Activated naive CD8-positive, alpha-beta T cell treated with anti-CD3 and anti-CD28 coated beads for 36 hours (primary cell): ENCODE measurements at places on chromosomes 5 and 9. TPM values are rescaled to one million over a fixed set of nuclear protein-coding genes. Genes with fewer than 3 reads are reported as not detected.

- H3K36me3 ChIP-seq = no peaks in the 10 kb centered on the region
- H3K4me1 ChIP-seq = no peaks in the 10 kb centered on the region
- H3K4me3 ChIP-seq = no peak overlapping the region
- no peak overlapping the region for H3K27ac ChIP-seq
- H3K27me3 ChIP-seq = no peaks in the 10 kb centered on the region
- no peak for DNase-seq
Observed at GRCh38 chr9:114051281-114051680, 26.8 kb downstream of the AMBP start.

- H3K4me1 ChIP-seq = peaks cover 5% of the 10 kb centered on the region
- no peak overlapping the region for H3K27ac ChIP-seq
- no peak for DNase-seq
- H3K27me3 ChIP-seq = no peaks in the 10 kb centered on the region
- H3K4me3 ChIP-seq = no peak overlapping the region
Observed at GRCh38 chr9:101626295-101626694, 31.5 kb upstream of the PPP3R2 start.

- DNase-seq = no peak
- H3K27ac ChIP-seq = no peak overlapping the region
- no peaks in the 10 kb centered on the region for H3K36me3 ChIP-seq
- no peaks in the 10 kb centered on the region for H3K27me3 ChIP-seq
- H3K4me3 ChIP-seq = no peak overlapping the region
Observed at GRCh38 chr9:18935541-18935940, 97.5 kb downstream of the SAXO1 start.

GRCh38 chr9:2198956-2199635 lies 183.9 kb downstream of the SMARCA2 start:
- no peak for DNase-seq
- no peak overlapping the region for H3K27ac ChIP-seq
- H3K27me3 ChIP-seq = no peaks in the 10 kb centered on the region
- no peak overlapping the region for H3K4me3 ChIP-seq
- H3K36me3 ChIP-seq = peaks cover 66% of the 10 kb centered on the region

DNA sequence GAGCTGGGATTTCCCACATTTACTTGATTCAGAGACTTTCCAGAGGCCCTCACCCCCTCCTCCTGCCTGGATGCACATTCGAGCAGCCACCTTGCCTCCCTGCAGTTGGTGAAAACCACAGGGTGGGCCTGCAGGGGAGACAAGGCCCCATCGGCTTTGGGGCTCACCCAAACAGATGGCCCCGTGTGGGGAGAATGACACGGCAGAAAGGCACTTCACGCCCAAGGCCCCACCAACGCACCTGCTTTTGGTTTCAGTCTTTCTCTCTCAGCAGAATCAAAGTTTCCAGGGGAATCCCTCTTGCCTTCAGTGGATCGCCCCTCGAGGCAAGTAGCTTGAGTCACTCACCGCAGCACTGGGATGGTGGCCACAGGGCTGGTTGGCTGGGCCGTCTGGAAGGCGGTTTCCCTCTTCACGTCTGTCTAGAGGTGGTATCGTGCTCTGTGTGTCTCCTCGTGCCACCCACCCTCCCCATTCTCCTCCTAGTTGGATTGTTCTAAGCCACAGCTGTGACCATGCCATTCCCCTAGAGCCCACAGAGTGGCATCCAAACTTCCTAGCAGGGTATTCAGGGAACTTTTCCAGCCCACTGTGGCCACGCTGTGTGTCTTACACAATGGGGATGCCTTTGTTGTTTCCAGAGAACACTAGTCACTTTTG lies 31.8 kb downstream of the SEC61B start:
- peaks cover 3% of the 10 kb centered on the region for H3K36me3 ChIP-seq
- peak; percentile 92 for DNase-seq
- peak overlapping the region; percentile 91 for H3K27ac ChIP-seq
- peaks cover 37% of the 10 kb centered on the region for H3K4me1 ChIP-seq
- peaks cover 5% of the 10 kb centered on the region for H3K27me3 ChIP-seq
- peak overlapping the region; percentile 41 for H3K4me3 ChIP-seq

GRCh38 chr5:123371575-123372179 lies 51.5 kb downstream of the CEP120 start:
- H3K36me3 ChIP-seq = peaks cover 17% of the 10 kb centered on the region
- H3K27ac ChIP-seq = no peak overlapping the region
- H3K27me3 ChIP-seq = no peaks in the 10 kb centered on the region
- peak; percentile 3 for DNase-seq
- no peaks in the 10 kb centered on the region for H3K4me1 ChIP-seq

DNA sequence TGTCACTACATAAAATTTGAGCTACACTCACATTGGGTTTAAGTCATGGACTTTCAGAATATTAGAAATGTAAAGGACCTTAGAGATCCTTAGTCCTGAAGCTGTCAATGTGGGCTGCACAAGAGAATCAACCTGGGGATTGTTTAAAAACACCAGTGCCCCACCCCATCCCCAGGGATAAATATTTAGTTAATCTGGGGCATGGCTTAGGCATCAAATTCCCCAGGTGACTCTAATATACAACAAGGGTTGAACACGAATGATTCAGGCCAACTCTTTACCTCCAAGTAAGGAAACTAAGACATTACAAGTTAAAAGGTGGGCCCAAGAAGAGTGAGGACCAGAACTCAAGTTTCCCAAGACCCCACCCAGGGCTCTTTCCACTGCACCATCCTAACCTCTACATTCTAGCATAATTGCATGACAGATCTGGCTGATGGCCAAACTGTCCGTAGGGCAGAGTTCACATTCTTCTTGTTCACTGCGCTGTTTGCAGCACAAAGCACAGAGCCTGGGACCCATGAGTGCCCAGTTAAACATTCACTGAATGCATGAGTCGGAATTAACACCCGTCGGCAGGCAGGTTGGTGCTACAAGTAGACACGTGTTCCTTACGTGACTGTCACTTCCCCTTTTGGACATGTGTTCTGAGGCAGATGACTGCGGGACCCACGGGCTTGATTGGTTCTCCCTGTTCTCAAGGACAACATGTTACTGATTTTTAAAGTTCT lies 25.2 kb downstream of the CYFIP2 start:
- peak; percentile 42 for DNase-seq
- peak overlapping the region; percentile 88 for H3K27ac ChIP-seq
- peaks cover 65% of the 10 kb centered on the region for H3K4me1 ChIP-seq
- no peak overlapping the region for H3K4me3 ChIP-seq

GRCh38 chr5:109467058-109467457 lies 57.3 kb upstream of the PJA2 start:
- no peak overlapping the region for H3K4me3 ChIP-seq
- no peak for DNase-seq

GRCh38 chr5:110297152-110297670 lies 429.3 kb downstream of the TMEM232 start:
- H3K4me1 ChIP-seq = no peaks in the 10 kb centered on the region
- no peak for DNase-seq
- no peaks in the 10 kb centered on the region for H3K27me3 ChIP-seq

- H3K4me3 ChIP-seq = no peak overlapping the region
- H3K36me3 ChIP-seq = no peaks in the 10 kb centered on the region
- peaks cover 11% of the 10 kb centered on the region for H3K27me3 ChIP-seq
- no peak for DNase-seq
Observed at GRCh38 chr5:1765880-1766235, 33.8 kb downstream of the MRPL36 start.

GRCh38 chr5:112784726-112785125 lies 47.0 kb downstream of the APC start:
- H3K27ac ChIP-seq = no peak overlapping the region
- H3K4me3 ChIP-seq = no peak overlapping the region
- no peaks in the 10 kb centered on the region for H3K27me3 ChIP-seq
- H3K36me3 ChIP-seq = peaks cover 5% of the 10 kb centered on the region
- DNase-seq = no peak

- H3K27ac ChIP-seq = peak overlapping the region; percentile 49
- no peaks in the 10 kb centered on the region for H3K27me3 ChIP-seq
Observed at GRCh38 chr9:35829764-35830096, 702 bp downstream of the TMEM8B start.

GRCh38 chr5:148085310-148085709 lies 21.5 kb downstream of the SPINK5 start:
- no peaks in the 10 kb centered on the region for H3K36me3 ChIP-seq
- DNase-seq = no peak
- H3K27me3 ChIP-seq = peaks cover 5% of the 10 kb centered on the region
- H3K4me3 ChIP-seq = no peak overlapping the region
- H3K4me1 ChIP-seq = no peaks in the 10 kb centered on the region

GRCh38 chr5:167916261-167916691 lies 375.2 kb upstream of the WWC1 start:
- H3K36me3 ChIP-seq = no peaks in the 10 kb centered on the region
- no peak overlapping the region for H3K4me3 ChIP-seq
- no peak for DNase-seq
- H3K27me3 ChIP-seq = no peaks in the 10 kb centered on the region

GRCh38 chr5:150016537-150016936 lies 16.0 kb downstream of the HMGXB3 start:
- DNase-seq = no peak
- H3K27me3 ChIP-seq = no peaks in the 10 kb centered on the region
- peaks cover 15% of the 10 kb centered on the region for H3K4me1 ChIP-seq
- H3K36me3 ChIP-seq = peaks cover 71% of the 10 kb centered on the region
- no peak overlapping the region for H3K27ac ChIP-seq

GRCh38 chr9:89926691-89927220 lies 321.9 kb downstream of the GADD45G start:
- H3K27me3 ChIP-seq = no peaks in the 10 kb centered on the region
- H3K36me3 ChIP-seq = no peaks in the 10 kb centered on the region
- H3K4me1 ChIP-seq = peaks cover 24% of the 10 kb centered on the region
- H3K27ac ChIP-seq = no peak overlapping the region

GRCh38 chr5:135326296-135327254 lies 72.5 kb downstream of the MACROH2A1 start:
- H3K27ac ChIP-seq = no peak overlapping the region
- H3K4me1 ChIP-seq = peaks cover 7% of the 10 kb centered on the region
- no peaks in the 10 kb centered on the region for H3K36me3 ChIP-seq
- no peaks in the 10 kb centered on the region for H3K27me3 ChIP-seq

- DNase-seq = no peak
- no peaks in the 10 kb centered on the region for H3K4me1 ChIP-seq
- no peaks in the 10 kb centered on the region for H3K27me3 ChIP-seq
Observed at GRCh38 chr5:66291771-66292170, 147.7 kb downstream of the SREK1 start.

GRCh38 chr9:7791394-7791793 lies 8.2 kb downstream of the DMAC1 start:
- H3K4me3 ChIP-seq = no peak overlapping the region
- peaks cover 17% of the 10 kb centered on the region for H3K4me1 ChIP-seq
- no peak for DNase-seq
- no peaks in the 10 kb centered on the region for H3K27me3 ChIP-seq

DNA sequence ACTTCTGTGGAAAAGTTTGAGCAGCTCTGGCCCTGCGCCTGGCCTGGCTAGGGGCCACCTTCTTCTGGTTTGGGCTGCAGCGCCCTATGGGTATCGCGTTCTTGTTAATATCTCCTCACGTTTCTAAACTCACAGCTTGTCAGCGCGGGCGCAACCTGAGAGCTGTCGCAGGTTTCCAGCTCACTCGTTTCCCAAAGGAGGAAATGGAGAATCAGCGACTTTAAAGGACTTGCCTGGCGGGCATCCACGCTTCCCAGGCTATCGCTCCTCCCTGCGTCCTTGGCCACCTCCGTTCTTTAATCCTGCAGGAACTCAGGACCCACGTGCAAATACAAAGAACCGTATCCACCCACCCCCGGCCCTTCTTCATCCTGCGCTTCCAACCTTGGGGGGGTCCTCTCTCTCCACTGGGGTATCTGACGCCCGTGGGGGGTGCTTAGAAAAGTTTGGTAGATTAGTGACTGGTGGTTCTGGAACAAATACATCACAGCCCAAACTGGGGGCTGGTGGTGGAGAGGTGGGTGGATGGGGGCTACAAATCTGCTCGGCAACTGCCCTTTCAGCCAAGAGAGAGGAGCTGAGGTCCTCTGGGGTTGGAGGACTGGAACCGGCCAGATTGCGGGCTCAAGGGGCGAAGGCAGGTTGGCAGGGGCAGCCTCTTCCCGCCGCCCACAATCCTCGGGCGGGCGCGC lies 578 bp upstream of the PSAT1 start:
- no peaks in the 10 kb centered on the region for H3K27me3 ChIP-seq
- H3K27ac ChIP-seq = peak overlapping the region; percentile 99
- peak; percentile 25 for DNase-seq
- H3K4me1 ChIP-seq = peaks cover 40% of the 10 kb centered on the region
- peaks cover 31% of the 10 kb centered on the region for H3K36me3 ChIP-seq
- H3K4me3 ChIP-seq = peak overlapping the region; percentile 91

- no peak for DNase-seq
- no peak overlapping the region for H3K27ac ChIP-seq
- H3K27me3 ChIP-seq = peaks cover 9% of the 10 kb centered on the region
- H3K4me1 ChIP-seq = no peaks in the 10 kb centered on the region
- H3K36me3 ChIP-seq = peaks cover 16% of the 10 kb centered on the region
- H3K4me3 ChIP-seq = no peak overlapping the region
Observed at GRCh38 chr9:86368871-86369521, 14.8 kb upstream of the TUT7 start.

DNA sequence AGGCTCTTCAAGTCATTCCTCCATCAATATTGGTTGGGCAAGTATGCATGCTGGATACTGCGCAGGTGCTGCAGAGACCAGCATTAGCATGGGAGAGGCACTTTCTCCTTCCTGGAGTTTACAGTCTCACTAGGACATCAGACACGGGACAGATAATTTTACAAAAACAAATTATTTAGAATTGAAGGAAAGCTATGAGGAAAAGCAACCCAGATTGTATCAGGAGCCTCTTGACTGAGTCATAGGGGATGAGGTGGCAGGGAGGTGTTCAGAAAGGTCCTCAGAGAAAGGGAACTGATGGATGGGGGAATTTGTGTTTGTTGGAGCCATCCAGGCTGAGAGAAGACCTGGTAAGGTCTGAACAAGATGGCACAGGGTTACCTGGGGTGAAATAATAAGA lies 24.5 kb upstream of the RAB14 start:
- no peak overlapping the region for H3K27ac ChIP-seq
- no peak overlapping the region for H3K4me3 ChIP-seq
- H3K27me3 ChIP-seq = no peaks in the 10 kb centered on the region
- DNase-seq = no peak

DNA sequence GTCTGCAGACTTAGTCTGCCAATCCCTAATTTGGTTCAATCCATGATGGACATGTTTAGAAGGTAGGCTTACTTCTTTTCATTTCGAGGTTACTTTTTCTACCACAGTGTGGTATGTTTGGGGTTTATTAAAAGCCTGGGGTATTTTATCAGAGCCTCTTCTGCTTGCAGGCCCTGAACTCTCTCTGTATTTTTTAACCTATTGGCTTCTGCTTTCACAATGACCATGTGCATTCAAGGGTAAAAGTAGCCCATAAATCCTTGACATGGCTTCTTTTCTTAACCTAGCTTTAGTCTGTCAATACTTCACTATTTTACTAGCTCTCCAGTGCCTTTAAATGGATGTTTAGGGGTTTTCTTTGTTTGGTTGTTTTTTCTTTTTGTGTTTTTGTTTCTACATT lies 286.6 kb downstream of the FER start:
- H3K27me3 ChIP-seq = no peaks in the 10 kb centered on the region
- H3K4me1 ChIP-seq = no peaks in the 10 kb centered on the region
- no peak for DNase-seq
- no peak overlapping the region for H3K27ac ChIP-seq
- H3K4me3 ChIP-seq = no peak overlapping the region

TMEM215 gene
- total RNA-seq = not detected

SEMA4D gene
- 245 TPM for total RNA-seq

CTXN3 gene
- total RNA-seq = not detected

CATSPER3 gene
- 0.39 TPM for total RNA-seq

ATOX1 gene
- total RNA-seq = 97.7 TPM

IFNB1 gene
- total RNA-seq = 1.2 TPM

IFNA5 gene
- not detected for total RNA-seq

ADGRD2 gene
- not detected for total RNA-seq

IL7R gene
- 117 TPM for total RNA-seq

C9orf153 gene
- 0.38 TPM for total RNA-seq

CD72 gene
- total RNA-seq = 11.5 TPM

ITK gene
- 200 TPM for total RNA-seq

CCDC192 gene
- not detected for total RNA-seq
